ENCODE measurements at places on chromosomes 4 and X. TPM values are rescaled to one million over a fixed set of nuclear protein-coding genes. Genes with fewer than 3 reads are reported as not detected.

TMEM47 gene
- 1.5 TPM for total RNA-seq

KLHL5 gene
- 64.0 TPM for total RNA-seq

TCEAL4 gene
- total RNA-seq = 114 TPM

MAGEA2 gene
- total RNA-seq = 0.16 TPM

JAKMIP1 gene
- not detected for total RNA-seq

HMX1 gene
- total RNA-seq = not detected

INPP4B gene
- 5.6 TPM for total RNA-seq

RBMX gene
- 218 TPM for total RNA-seq

MAML3 gene
- 11.1 TPM for total RNA-seq

PWWP3B gene
- not detected for total RNA-seq

CASK gene
- 18.7 TPM for total RNA-seq

MAGEA1 gene
- total RNA-seq = not detected

LDB2 gene
- total RNA-seq = not detected

SMIM10 gene
- 0.15 TPM for total RNA-seq

BST1 gene
- total RNA-seq = 17.1 TPM

BMP2K gene
- total RNA-seq = 12.0 TPM

PNMA5 gene
- total RNA-seq = not detected

FNIP2 gene
- 7.3 TPM for total RNA-seq

CSAG1 gene
- total RNA-seq = 0.25 TPM

P2RY8 gene
- total RNA-seq = not detected

YY2 gene
- total RNA-seq = 2.9 TPM

GASK1B gene
- 0.26 TPM for total RNA-seq

DIPK2B gene
- total RNA-seq = not detected

FANCB gene
- 2.3 TPM for total RNA-seq

LINC00632 gene
- total RNA-seq = 1.3 TPM

CENPVL2 gene
- not detected for total RNA-seq

DMRTC1 gene
- total RNA-seq = not detected

FMR1NB gene
- not detected for total RNA-seq

PCDH19 gene
- 0.02 TPM for total RNA-seq

PDE5A gene
- total RNA-seq = 0.43 TPM

CRLF2 gene
- total RNA-seq = 0.84 TPM

DTHD1 gene
- total RNA-seq = not detected

IL2 gene
- not detected for total RNA-seq

ODAPH gene
- not detected for total RNA-seq

WWC2 gene
- 18.5 TPM for total RNA-seq
